ENCODE measurements at places on chromosomes 2 and 18. TPM values are rescaled to one million over a fixed set of nuclear protein-coding genes. Genes with fewer than 3 reads are reported as not detected.

The CD8B gene
- not detected for total RNA-seq

The C18orf54 gene
- 3.7 TPM for total RNA-seq

The RNU2-63P gene
- not detected for total RNA-seq

The ARHGAP15 gene
- not detected for total RNA-seq

The EVX2 gene
- not detected for total RNA-seq

The ST6GAL2 gene
- under 0.01 TPM for total RNA-seq

The TGFA gene
- total RNA-seq = not detected

The ERICH2 gene
- not detected for total RNA-seq

Data from bronchus fibroblast of lung (primary cell).